ENCODE measurements at places on chromosomes 7 and 10.

GRCh38 chr7:50397971-50398324 lies 52.2 kb downstream of the FIGNL1 start:
- DNase-seq: no peak

GRCh38 chr7:46160861-46161260 lies 239.8 kb upstream of the IGFBP3 start:
- no peak for DNase-seq

DNA sequence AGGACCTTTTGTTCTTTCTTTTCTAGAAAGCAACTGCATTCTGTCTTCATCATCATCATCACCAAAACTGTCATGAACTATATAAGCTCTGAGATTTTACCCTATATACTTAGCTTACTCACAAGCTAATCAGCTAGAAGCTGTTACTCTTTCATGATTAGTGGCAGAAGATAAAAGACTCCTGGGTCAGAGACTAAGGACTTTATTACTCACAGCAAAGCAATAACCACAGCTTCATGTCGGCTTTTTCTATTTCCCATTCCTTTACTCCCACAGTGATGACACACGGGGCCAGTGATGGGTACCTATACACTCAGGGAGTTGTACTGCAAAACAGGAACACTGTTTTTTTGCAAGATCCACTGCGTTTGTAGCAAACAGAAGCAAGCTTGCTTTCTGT lies 8.4 kb upstream of the C10orf88 start:
- no peak for DNase-seq

GRCh38 chr10:107647462-107647861 lies 483.0 kb upstream of the SORCS1 start:
- no peak for DNase-seq

GRCh38 chr7:19554581-19554980 lies 154.3 kb downstream of the POLR1F start:
- no peak for DNase-seq

DNA sequence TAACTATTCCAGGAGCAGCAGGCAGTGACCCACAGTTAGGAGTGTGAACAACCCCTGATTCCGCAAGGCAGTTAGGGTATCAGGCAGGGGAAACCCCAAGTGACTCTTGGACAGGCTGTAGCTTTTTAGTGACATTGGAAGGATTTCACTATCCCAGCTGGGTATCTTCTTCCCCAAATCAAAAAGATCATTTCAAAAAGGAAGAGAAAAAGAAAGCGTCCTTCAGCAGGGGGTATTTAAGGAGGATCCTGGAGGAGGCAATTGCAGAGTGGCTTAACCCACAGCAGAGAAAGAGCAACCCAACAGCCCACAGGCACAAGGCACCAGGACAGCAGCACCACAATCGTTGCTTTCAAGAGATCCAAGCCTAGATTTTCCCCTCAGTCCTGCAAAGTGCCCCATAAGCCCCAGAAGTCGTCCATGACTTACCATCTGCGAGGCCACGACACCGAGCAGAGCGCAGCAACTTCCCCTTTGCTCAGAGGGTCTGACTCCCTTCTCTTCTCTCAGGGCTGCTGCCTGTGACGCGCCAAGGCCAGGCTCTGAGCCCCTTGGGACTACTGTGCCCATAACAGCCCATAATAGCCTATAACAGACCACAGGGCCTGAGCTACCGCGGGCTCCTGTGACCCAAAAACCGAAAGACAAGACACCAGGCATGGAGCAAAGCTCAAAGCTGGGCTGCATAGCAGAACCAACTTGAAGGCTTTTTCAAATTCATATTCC lies 19.8 kb downstream of the PIK3AP1 start:
- no peak for DNase-seq

DNA sequence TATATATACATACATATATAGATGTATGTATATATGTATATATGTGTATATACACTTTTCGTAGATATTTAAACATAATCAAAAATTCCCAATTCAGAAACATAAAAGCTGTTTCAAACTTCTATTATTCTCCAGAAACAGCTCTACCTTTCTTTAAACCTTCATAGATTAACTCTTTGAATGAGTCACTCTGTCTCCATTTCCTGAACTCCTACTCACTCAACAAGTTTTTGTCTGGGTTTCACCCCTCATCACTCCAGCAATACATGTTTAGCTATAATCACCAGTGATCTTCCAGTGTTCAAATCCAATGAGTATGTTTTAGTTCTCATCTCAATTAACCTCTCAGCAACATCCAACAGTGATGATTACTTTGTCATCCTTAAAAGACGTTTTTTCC lies 9.6 kb downstream of the DGKB start:
- DNase-seq: no peak

- no peak for DNase-seq
These were observed 24.7 kb downstream of the CREB3L2 start for GRCh38 chr7:137977173-137977572.

DNA sequence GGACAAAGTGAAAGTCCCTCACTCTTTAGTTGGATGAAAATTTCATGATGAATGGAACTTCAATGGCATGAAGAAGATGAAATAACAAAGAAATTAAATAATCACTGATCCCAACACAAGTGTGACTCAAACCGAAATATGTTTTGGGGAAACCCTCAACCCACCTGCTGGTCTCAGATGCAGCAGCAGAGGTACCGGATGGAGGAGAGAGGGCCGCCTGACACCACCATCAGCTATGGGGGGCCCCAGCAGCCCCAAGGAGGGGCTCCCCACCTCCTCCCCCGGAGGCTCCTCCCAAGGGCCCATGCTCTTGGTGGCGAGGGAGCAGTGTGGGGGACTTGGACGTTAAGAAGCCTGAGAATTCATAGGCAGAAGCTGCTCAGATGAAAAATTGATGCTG lies 137.2 kb upstream of the ADARB2 start:
- DNase-seq: no peak

GRCh38 chr7:92052159-92052558 lies 82.1 kb downstream of the CYP51A1 start:
- DNase-seq: no peak

DNA sequence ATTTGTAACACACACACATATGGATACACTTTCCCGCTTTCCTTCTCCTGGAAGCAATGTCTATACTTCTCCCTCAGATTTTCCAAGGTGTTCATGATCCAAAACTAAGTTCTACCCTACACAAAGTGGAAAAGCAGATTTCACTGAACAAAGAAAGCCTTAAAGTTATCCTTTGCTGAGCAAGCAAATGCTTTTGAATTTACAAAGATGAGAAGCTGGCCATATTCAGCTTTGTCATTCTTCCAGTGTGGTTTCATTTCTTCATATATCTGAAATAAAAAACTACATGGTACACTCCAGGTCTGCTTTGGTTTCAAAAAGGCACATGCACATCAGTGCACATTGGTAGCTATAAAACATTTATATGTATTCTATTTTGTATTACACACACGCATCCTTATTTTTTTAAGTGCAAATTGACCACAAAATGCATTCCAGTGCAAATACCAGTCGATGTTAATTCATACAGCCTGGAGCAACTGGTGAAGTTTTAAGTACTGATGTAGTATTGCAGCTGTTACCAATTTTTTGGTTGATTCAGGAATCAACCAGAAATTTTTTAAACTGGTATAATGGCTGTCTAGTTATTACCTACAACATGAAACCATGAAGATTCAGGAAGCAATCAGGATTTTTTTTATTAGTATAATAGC lies 65.5 kb upstream of the SRPK2 start:
- no peak for DNase-seq

DNA sequence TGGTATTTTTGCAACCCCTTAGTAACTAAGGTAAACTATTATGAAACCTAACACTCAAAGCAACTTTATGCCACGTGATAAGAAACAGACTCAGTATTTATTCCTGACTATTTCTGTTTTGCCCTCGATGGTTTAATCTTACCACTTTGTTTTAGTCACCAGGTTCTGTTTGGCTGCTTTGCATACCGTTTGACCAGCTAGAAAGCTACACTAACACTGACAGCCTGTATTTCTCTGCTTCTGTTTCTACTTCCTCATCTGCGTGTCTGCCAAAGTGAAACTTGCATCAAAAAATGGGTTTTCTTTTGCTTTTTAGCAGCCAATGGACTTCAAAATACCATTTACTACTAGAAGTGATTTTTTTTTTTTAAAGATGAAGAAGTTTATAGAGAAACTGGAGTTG lies 802.5 kb downstream of the GRM8 start:
- no peak for DNase-seq

DNA sequence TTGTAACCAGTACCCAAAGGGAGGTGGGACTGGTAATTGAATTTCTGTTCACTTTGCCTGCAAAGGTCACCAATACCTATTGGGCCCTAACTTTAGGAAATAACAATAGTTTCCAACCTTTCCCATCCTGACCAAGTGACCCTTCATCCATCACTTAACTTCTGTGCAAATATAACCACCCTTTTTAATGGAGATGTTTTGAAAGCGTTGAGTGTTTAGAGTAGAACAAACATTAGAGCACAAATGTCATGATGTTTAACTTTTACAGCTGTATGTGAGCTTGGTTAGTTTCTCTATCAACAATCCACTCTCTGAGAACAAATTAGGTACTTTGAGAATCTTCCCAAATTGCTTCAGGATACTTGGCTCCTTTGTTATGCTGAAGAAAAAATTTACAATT lies 66.4 kb downstream of the MET start:
- DNase-seq: no peak

GRCh38 chr7:29622335-29623265 lies 59.0 kb downstream of the PRR15 start:
- no peak for DNase-seq

- DNase-seq: no peak
These were observed 411.2 kb downstream of the GLRX3 start for GRCh38 chr10:130547368-130547767.

DNA sequence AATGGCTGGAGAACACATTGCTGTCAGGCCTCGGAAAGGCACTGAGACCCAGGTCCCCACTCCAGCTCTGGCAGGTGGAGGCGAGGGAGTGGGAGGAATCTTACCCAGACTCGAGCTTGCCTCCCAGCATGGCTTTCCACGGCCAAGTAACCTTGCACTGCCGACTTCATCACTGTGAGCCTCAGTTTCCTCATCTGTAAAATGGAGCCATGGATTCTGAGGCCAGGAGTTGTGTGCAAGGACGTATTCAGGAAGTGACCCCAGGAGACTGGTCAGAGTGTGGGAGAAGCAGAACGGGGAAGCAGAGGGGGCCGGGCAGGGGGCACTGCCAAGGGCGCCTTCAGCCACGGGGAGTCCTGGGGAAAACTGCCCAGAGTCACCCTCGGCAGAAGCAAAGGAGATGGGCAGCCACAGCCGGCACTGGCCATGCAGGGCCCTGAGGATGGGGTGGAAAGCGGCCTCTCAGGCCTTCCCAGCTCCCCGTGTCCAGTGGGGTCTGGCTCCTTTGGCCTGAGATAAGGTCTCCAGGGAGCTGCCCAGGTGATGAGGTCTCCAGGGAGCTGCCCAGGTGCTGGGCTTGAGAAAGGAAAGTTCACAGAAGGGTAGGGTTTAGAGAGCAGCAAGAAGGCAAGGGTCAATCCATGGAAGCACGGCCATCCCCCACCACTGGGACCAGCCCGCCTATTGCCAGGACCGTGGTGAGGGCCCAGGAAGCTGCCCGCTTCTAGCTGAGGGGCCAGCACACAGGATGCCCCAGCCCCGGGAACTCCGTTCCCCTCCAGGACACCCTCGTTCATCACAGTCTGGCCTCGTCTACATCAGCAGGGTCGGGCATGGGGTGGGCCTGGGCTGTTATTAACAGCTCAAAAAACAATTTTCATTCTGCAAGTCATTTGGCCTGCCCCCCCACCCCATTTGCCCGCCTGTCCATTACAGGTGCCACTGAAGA lies 34.3 kb upstream of the EN2 start:
- DNase-seq: no peak

- peak; percentile 25 for DNase-seq
These were observed 901 bp upstream of the CCNY start for GRCh38 chr10:35335133-35336083.

GRCh38 chr10:4838743-4839142 lies 12.7 kb downstream of the AKR1E2 start:
- no peak for DNase-seq

- no peak for DNase-seq
These were observed 90.5 kb downstream of the VSTM2A start for GRCh38 chr7:54632696-54633095.

DNA sequence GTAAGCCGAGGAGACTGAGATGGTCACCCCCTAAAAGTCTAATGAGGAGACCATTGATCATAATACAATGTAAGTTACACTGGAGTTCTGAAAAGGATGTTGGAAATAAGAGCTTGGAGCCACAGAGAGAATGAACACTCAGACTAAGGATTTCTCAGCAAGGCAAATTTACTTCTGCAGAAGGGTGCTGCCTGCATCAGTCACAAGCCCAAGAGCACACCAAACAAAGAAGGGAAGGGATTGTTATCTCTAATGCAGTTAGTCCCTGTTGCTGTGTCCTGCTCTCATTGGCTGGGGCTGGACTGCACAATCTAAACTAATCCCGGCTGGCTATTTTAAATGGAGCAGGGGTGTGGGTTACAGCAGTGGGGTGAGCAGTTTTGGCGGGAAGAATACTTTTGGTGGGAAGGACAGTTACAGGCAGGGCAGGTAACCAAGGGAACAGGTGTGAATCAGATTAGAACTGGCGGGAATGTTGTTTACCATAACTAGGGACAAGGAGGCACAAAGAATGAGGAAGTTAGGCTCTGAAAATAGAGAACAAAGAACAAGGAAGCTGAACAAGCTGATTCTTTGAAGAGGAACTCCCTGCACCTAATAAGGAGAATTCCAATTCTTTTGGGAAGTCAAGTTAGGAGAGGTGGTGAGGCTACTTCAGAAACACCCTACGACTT lies 30.3 kb upstream of the TRIM24 start:
- no peak for DNase-seq

- no peak for DNase-seq
These were observed 101.1 kb upstream of the SAMD8 start for GRCh38 chr10:75010373-75010772.

- DNase-seq: peak; percentile 89
These were observed 567 bp upstream of the CDCA7L start for GRCh38 chr7:21946222-21946709.

DNA sequence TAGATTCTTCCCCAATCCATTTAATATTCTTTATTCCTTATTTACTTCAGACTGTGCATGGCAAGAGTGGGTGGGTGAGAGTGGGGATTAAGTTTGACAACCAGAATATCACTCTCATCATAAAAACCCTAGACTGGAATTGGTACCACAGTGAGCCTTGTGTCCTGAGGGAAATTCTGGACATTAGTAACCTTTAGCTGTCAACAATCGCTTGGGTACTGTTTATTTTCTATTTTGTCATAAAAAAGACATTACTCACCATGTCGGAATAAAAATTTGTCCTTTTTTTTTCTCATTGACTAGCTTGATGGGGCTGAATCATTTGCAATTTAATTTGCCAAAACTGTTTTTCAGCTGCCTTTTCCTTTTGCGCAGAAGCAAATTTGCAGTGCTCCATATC lies 176.1 kb upstream of the SEMA3C start:
- no peak for DNase-seq

DNA sequence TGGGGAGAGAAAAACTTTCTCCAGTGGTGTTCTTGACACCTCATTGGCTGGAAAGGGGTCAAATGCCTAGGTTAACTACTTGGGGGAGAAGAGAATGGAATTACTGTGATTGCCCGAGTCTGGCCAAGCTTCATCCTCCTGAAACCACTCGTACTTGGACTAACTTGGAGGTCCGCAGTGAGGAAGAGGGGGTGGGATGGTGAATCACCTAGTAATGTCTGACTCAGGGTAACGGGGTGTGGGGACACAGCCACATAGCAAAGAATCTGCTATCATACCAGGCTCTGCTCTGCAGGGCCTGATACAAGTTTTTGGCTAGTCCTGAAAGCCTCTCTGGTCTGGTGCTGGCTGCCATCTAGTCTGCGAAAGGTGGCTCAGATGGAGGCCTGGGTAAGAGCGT lies 190.9 kb downstream of the RPS24 start:
- DNase-seq: no peak

GRCh38 chr10:124529661-124530214 lies 68.1 kb downstream of the LHPP start:
- DNase-seq: no peak
